CD4-positive, alpha-beta T cell treated with Interleukin-17A for 4 hours (primary cell): ENCODE measurements at places on chromosomes 4 and X.
A peak's percentile ranks its signal among the peaks of the same experiment; 100 is the strongest.

DNA sequence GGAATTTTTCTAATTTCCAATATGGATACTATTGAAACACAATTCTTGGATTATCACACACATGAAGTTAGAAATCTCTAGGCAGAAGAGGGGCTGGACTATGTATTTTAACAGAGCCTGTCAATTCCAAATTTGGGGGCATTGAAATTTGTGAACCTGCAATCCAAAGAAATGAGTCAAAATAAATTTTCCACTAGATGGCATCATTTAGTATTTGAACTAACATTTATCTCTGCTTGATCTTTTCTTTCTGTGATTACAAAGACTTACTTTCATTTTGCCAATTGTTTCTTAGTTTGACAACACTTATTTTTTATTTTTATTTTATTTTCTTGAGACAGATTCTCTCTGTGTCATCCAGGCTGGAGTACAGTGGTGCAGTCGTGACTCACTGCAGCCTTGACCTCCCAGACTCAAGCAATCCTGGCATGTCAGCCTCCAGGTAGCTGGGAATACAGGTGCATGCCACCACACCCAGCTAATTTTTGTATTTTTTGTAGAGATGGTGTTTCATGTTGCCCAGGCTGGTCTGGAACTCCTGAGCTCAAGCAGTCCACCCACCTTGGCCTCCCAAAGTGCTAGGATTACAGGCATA, 2.7 kb upstream of the PYURF start:
- peak; percentile 6 for DNase-seq

- DNase-seq, result no peak
Observed at GRCh38 chr4:54840992-54841768, 183.4 kb downstream of the KIT start.

- DNase-seq, result no peak
Observed at GRCh38 chrX:155435744-155436112, 22.7 kb downstream of the F8A3 start.

DNA sequence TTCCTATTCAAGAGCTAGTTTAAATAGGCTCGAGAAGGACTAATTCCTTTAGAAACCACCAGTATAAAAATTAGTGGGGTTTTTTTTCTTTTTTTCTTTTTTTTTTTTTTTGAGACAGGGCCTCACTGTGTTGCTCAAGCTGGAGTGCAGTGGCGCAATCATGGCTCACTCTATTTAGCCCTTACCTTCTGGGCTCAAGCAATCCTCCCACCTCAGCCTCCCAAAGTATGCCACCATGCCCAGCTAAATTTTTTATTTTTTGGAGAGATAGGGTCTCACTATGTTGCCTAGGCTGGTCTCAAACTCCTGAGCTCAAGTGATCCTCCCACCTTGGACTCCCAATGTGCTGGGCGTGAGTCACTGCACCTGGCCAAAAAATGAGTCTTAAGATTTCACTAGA, 52.8 kb downstream of the APOO start:
- no peak for DNase-seq

- DNase-seq, result no peak
Observed at GRCh38 chr4:153296040-153296823, 48.3 kb upstream of the MND1 start.

DNA sequence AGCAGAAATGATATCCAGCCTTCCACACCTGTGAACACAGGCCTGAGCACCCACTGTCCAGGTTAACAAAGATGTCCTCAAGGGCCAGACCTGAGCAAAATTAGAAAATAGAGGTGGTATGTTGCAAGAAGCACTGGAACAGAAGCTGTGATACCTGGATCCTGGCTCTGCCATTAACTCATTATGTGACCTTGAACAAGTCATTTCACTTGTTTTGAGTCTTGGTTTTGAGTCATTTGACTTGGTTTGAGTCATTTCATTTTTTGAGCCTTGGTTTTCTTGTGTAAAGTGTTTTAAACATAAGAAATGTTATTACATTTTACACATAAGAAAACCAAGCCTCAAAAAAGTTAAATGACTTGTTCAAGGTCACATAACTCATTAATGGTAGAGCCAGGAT, 2.9 kb upstream of the NWD2 start:
- no peak for DNase-seq

DNA sequence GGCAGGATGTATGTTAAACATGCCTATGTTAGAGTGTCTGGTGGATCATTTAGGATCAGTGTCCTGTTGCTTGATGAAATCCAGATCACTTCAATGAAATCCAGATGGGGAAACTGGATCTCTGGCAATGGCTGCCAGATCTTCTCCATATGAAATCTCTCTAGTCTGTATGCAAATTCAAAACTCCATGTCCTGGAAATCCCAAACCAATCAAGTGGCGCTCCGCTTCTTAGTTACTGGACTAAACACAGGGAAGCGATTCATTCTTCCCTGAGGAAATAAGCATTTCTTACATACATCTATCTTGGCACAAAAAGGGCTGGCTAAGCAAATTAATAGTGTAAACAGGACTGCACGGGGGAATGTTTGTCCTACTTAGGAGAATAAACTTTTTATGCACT, 94.9 kb downstream of the HDAC8 start:
- no peak for DNase-seq

DNA sequence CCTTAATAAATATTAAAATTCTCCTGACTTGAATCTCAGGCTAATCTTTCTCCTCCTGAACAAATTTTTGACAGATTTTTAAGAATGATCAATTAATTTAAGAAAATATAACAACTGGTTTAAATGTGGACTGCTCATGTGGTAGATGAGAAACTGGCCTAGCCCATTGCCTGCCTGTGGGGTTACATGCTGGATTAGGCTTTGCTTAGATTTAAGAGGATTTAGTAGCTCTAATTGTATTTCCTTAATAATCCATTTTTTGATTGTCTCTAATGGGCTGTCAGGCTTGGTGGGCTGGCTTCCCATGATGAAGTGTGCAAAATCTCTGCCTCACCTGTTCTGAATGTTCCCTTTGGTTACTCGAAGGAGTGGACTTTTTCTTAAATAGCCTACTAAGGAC, 27.8 kb upstream of the LIMCH1 start:
- no peak for DNase-seq

- peak; percentile 42 for DNase-seq
Observed at GRCh38 chr4:82123934-82124333, 249.9 kb downstream of the HNRNPD start.

GRCh38 chr4:107863850-107864371, 39.2 kb downstream of the SGMS2 start:
- no peak for DNase-seq

DNA sequence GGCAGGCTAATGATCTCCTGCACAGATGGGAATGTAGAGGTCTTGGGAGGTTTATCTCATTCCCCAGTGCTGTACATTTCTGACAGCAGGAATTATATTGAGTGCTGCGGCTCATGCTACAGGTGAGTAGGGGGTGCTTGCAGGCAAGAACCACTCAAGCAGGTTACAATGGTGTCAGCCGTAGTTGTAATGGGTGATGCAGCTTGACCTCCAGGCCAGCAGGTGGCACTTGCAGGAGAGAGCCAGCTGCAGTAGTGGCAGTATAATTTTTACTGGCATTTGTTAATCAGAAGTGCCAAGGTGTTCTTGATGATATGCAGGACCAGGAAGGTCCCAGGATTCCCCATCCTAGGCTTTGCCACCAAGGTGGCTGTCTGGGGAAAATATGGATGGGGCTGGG, 759.6 kb upstream of the NDST4 start:
- DNase-seq, result no peak

DNA sequence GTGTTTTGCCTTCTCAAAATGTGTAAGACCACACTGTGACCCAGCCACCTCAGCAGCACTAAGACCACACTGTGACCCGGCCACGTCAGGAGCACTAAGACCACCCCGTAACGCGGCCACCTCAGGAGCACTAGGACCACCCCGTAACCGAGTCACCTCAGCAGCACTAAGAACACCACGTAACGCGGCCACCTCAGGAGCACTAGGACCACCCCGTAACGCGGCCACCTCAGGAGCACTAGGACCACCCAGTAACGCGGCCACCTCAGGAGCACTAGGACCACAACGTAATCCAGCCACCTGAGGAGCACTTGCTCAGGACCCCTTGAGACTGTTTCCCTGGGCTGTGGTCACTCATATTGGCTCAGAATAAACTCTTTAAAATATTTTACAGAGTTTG, 71.7 kb downstream of the MTNR1A start:
- no peak for DNase-seq

DNA sequence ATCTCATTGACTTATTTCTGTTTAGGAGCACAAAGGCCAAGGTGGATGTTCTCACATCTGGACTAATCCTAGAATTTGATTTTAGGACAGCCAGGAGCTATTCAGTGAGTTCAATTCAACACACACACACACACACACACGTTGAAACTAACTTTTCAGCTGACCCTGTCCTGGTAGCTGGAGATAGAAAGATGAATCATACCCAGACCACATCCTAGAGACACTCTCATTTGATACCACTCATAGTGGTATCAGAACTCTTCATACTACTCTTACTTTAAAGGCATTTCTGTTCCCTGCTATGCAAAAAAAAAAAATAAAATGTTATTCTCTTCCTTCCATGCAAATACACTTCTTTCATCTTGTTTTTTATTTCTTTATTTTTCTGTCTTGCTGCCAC, 36.7 kb downstream of the KLF8 start:
- DNase-seq, result no peak

- DNase-seq, result peak; percentile 76
Observed at GRCh38 chrX:154457491-154458115, 478 bp upstream of the PLXNA3 start.

GRCh38 chrX:107000013-107000515, at the start of gene MORC4:
TSS of gene MORC4 (minus strand) at chrX:107000212. CDS start at chrX:106999969, 243 bp downstream.
- DNase-seq, result peak; percentile 76

DNA sequence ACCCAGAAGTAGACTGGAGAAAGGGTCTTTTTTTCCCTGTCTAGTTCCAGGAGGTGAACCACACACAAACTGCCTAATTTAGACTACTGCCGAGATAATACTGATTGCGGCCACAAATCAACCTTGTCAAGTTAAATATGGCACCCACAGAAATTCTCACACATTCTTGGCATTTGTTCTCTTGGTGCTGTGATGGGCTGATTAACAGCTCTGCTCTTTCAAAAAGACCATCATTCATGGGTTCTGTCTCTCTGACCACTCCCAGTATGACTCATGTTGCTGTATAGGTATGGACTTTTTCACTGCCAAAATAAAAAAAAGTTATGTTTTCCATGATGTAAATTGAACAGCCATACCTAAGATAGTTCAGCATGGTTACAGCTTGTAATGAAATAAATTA, 1003.5 kb upstream of the LCORL start:
- DNase-seq, result no peak

DNA sequence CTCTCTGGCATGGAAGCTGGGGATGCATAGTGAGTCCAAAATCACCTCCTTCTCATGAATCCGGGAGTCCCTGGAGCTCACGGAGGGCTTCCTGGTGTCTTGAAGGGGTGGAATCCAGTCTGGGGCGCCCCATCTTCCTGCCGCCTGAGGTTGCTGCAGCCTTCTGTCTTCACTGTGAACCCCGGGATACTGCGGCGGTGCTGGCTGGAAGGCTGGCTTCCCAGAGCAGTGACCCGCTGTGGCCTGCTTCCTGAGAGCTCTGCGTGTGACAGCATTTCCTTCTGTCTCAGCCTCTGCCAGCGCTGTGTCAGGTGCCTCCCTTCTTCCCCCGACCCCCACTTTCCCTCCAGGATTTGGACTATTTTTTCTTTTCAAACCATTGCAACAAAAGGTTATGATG, 98.8 kb upstream of the STOX2 start:
- DNase-seq, result no peak

DNA sequence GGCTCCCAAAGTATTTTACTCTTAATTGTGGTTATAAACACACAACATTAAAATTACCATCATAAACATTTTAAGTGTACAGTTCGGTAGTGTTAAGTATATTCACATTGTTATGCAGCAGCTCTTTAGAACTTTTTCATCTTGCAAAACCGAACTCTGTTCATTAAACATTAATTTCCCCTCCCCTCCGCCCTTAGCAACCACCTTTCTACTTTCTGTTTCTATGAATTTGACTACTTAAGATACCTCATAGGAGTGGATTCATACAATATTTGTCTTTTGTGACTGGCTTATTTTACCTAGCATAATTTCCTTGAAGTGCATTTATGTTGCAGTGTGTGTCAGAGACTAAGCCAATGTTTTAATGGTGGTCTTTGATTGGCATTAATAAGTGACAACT, 32.6 kb downstream of the IL13RA1 start:
- DNase-seq, result no peak

DNA sequence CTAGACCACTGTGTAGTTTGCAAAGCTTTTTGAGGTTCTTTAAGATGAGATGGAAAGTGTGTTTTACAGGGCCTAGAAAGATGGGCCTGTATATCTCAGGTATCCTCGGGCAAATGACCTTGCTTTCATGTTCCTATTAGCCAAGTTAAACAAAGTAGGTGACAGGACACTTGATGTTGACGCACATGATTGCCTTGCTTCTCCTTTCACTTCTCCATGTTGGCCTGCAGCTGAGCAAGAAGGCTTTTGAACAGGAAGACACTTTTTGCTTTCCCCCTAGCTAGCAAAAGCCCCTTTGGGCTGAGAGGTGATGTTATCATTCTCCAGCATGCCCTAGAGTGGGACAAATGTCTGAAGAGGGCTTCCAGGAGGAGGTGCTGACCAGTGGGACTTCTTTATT, 202.1 kb downstream of the GPC3 start:
- no peak for DNase-seq

DNA sequence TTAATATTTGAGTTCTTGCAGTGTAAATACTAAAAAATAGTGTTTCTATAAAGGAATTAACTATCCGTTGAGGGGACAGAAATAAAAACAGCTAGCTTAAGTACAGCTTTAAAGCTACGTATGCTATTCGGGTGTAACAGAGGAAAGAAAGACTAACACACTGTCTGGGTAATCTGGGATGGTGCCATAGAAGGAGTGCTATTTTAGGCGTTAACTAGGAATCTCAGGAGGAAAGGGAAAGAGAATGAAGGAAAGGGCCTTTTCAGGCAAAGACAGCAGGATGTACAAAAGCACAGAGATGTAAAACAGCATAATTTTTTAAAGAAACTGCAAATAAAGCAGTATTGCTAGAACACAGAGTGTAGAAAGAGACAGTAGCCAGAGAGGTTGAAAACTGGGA, 161.8 kb downstream of the RAP1GDS1 start:
- DNase-seq, result no peak

DNA sequence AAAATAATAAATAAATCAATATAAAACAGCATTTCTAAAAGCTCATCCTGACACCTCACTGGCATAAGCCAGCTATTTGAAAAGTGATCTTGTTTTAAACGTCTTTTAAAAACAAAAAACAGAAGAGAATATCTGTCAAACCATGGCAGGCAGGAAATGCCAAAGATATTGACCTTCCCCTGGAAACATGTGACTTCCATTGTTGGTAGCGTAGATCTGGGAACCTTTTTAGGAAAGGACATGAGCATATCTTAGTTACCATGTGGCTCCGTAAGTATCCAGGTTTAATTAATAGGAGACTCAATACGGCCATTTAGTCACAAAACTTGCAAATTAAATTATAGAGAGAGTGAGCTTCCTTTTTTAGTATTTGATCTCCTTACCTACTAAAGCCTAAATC, 83.0 kb upstream of the KLHL4 start:
- no peak for DNase-seq
